ENCODE measurements at places on chromosomes 5 and 9.
A peak's percentile ranks its signal among the peaks of the same experiment; 100 is the strongest.

DNA sequence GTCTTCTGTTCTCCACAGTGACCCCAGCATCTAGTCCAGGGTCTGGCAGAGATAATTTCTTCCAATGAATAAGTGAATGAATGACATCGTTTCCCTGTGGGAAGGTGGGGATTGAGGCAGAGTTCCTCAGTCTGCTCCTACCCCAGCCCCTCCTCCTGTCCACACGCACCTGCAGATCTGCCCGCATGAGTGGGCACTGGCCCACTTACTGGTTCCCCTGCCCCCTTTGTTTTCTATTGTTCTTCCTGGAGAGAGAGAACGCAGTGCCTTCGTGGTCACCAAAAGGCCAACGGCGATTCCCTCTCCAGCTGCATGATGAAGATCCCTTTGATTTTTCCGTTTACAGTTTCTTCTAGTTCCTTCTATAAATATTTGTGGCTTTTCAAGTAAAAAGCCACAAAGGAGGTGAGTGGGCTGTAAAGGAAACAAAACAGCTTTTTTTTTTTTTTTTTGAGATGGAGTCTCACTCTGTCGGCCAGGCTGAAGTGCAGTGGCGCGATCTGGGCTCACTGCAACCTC lies 5.8 kb upstream of the FPGS start:
- peak; percentile 46 for DNase-seq

DNA sequence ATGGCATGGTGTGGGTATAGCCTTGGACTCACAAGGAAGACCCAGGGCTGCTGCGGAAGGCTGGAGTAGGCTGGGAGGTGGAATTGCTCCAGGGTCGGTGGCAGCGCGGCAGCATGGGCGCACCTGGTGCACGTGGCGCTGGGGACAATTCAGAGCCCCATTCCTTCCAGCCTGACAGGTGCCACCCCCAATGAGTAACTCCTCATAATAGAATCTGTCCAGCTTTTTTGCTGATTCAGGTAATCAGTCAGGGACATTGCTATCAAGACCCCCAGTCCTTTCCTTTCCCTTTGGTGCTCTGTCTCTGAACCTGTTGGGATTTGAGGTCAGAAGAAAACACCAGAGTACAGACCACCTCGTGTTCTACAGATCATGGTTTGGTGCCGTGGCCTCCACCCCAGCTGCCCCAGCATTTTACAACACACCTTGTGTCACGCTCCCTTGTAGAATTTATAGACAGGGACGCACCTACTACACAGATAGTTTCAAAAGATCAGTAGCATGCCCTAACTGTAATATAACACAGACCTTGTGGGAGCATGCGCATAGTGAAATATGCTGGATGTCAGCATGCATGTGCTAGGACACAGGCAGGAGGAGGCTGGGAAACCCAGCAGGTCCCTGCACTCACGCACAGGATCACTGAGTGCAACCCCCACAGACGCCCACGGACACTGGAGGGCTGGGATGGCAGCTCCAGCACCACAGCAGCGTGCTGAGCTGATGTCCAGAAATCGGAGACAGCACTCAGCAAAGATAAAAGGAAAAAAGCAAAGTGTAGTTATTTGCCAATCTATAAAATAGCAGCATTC lies 47.9 kb upstream of the CTSL start:
- no peak for DNase-seq

DNA sequence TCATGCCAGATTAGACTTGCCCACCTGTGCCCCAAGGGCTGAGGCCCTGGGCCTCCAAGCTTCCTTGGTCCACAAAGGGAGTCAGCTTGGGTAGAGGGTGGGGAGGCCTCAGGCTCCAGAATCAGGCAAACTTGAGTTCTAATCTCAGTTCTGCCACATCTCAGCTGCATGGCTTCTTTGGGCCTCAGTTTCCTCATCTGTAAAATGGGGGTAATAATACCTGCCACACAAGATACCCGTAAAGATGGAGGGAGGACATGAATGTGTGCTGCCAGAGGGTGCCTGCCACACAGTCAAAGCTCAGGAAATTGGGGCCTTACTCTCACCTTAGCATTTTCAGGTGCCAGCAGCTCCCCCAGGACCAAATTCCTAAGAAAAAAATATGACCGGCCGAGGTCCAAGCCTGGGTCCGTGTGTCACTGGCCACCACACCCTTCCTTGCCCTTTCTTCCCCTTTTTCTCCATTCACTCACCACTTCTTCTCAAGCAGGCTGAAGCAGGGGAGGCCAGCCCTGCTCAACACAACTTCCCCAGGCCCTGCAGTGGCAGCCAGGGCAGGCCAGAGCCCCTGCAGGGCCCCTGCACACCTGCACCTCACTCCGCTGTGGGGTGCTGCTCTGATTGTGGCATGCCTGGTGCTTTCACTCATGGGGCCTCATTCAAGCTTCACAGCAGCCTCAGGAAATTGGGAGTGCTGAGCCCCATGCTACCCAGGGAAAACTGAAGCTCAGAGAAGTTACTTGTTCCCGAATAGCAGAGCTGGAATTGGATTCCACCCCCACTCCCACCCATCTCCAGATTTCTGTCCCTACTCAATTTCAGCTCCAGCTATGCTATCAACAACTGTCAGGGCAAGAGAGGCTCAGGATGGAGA lies 3.9 kb downstream of the RGS14 start:
- DNase-seq, result no peak

DNA sequence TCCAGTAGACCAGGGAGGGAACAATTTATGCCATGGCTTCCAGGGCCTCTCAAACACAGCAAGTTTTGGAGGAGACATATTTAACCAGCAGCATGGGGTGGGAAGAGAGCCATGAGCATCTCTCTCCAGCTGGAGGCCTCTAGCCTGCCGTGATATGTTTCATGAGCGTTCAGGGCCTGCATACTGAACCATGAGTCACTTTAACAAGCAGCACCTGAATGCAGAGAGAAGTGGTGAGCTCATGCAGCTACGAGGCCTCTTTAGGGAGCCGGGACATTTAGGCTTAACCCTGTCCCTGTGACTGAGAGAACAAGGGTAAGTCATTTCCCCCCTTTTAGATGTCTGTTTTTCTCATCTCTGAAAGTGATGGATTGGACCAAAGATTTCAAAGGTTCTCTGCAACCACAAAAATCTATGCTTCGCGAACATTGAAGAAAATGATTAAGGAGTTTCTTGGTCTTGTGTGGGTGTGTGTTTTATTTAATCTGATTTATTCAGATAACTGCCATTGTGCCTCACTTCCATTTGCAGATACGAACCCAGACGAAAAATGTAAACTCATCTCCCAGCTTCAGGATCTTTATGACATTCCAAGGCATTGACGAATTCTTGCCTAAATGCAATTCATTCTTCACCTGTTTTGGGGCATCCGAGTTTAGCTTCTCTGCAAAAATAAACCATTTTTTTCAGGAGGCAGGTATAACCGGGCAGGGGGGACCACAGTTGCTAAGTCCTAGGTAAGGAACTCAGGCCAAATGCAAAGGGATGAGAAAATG lies 157.0 kb downstream of the GABBR2 start:
- DNase-seq, result peak; percentile 77

DNA sequence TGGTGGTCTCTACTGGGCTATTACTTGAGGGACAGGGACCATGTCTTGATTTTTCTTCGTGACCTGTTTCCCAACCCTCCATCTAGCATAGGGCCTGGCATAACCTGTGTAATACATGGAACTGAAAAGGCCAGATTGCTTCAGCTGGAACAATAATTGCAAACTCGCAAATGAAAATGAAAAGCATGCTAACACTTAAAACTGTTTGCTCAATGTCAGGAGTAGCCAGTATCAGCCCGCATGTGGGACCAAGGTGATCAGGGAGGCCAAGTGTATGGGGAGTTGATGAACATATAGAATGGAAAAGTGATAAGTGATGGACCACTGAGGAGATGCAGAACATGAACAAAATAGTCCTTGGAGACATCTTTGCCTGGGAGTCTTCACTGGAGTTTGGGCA lies 25.2 kb downstream of the GLRX start:
- DNase-seq, result no peak

GRCh38 chr5:159178978-159179377 lies 30.4 kb downstream of the RNF145 start:
- DNase-seq, result peak; percentile 53

GRCh38 chr5:82808960-82809359 lies 268.2 kb downstream of the TMEM167A start:
- no peak for DNase-seq

DNA sequence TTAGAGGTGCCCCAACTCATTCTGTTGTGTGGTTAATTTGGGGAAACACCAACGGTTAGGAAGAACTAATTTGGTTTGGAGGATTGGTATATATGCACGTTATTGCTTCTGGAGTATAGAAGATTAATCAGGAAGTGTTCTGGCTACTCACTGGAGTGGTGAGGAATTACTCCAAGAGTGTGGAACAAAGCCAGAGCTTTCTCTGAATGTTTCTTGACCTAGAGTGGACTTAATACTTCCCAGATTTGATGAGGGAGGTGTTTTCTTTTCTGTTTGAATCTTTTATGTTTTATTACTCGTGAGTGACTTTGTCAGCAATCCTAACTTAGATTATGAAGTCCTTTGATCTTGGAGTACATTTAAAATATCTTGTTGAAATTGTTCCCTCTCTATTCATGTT lies 163.7 kb downstream of the MAN2A1 start:
- DNase-seq, result no peak

GRCh38 chr9:114936581-114936980 lies 6.2 kb upstream of the TNFSF8 start:
- DNase-seq, result no peak

- DNase-seq, result no peak
These were observed 214.0 kb downstream of the PIK3R1 start for GRCh38 chr5:68429510-68429909.

DNA sequence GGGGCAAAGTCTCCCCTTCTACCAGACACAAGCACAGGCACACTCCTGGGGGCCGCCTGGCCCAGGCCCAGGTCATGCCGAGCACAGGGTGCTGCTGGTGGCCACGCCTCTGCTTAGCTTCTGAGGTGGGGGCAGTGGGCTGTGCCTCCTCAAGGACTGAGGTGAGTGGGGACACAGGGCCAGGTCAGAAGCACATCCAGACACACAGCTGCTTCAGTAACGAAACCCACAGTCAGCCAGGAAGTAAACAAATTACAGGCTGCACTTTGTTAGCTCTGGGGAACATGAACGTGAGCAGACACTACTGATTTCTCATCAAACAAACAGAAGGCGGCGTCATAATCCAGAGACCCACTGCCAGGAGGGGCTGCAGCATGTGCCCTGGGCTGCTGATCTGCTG lies 192.4 kb downstream of the HSPA4 start:
- peak; percentile 93 for DNase-seq

DNA sequence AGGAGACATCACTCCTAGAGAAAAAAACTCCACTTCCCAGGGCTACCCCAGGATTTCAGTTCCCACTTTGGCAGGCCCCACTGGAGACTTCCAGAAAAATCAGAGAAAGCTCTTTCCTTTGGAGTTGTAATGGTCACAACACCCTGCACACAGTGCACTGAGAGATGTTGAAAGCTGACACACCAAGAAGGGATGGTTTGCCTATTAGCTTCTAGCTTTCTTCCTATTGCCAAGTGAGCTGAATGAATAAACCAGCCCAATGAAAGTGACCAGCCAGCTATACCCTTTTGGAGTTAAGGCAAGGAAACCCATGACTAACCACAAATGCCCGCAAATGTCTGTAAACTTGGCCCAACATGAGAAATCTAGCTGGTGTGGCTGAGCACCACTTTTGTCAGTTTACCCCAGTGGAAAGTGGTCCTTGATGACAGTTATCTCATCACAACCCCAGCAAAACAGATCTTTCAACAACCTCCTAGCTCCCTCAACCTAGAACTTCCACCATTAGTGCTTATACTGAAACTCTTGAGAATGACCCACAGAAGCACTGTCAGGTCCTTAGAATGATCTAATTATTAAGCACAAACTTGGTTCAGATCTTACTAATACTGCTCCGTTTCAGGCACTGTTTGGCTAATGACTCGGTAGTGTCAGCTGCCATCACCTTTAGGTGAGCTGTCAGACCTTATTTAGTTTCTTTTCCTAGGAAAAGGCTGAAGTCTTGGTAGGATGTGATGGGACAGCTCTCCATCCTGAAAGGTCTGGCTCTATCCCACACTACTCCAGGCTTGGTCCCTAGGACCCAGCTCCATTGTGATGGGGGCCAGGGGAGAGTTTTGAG lies 11.2 kb downstream of the IRF1 start:
- no peak for DNase-seq

GRCh38 chr9:33135031-33135461 lies 32.1 kb downstream of the B4GALT1 start:
- no peak for DNase-seq

- no peak for DNase-seq
These were observed 2.5 kb upstream of the PCDHAC1 start for GRCh38 chr5:140923601-140924000.

DNA sequence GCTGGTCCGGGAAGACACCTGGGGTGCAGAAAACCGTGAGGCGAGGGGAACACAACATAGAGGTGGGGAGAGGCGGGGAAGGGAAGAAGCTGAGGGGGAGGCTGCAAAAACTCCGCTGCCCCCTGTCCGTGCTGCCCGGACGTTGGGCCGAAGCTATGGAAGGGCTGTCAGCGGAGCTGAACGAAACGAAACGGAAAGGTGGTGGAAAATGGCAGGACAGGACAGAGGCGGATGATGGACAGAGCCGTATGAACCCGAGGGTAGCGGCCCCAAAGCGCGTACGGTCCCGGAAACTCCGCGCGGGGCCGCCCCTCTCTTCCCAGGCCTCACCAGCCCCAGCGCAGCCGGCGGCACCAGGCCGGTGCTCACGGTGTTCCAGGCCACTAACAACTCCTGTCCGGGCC lies 272 bp downstream of the ANAPC2 start:
- no peak for DNase-seq

GRCh38 chr5:33330426-33330825 lies 110.3 kb upstream of the TARS1 start:
- no peak for DNase-seq

DNA sequence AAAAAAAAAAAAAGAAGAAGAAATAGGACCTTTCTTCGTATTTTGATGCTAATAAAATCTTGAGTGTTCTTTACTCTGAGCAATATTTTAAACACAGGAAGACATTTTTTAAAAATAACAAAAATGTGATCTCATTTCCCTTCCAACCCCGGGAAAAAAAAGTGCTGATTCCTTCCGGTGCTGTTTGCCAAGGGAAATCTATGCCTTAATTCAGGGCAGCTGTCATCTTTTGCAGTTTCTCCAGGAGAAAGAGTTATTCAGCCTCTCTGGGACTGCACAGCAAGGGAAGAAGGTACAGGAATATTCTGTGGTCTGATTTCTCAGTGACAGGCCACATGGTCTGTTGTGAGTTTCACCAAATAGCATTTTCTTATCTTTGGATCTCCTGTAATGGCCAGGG lies 291.9 kb upstream of the IRX1 start:
- no peak for DNase-seq

GRCh38 chr9:36935768-36936497 lies 98.1 kb downstream of the PAX5 start:
- DNase-seq, result no peak

DNA sequence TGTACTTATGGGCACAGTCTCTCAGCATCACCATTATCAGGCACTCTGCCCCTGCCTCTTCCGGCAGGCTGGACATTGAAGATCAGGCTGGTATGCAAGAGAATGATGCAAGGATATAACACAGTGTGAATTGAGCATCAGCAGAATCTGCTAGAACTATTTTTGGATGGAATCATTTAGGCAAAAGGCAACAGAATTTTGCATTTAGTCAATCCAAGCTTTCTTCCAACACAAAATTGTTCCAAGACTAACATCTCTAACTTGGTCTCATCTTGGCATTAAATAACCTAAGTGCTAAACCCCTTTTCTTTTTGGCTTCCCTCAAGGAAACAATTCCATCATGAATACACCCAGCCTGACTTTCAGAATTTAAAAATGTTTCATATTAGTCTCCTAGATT lies 339.9 kb downstream of the PRELID2 start:
- DNase-seq, result no peak

- no peak for DNase-seq
These were observed 12.6 kb downstream of the ISL1 start for GRCh38 chr5:51395666-51396356.

GRCh38 chr9:99019510-99020331 lies 76.0 kb downstream of the COL15A1 start:
- DNase-seq, result no peak
